A549 treated with ZK216348 at 1 μM for 4 hours (cell line): ENCODE measurements at places on chromosomes 16 and 17. TPM values are rescaled to one million over a fixed set of nuclear protein-coding genes. Genes with fewer than 3 reads are reported as not detected.

Gene PABPN1L
- not detected in 5 replicates for total RNA-seq

Gene TMEM95
- not detected in 5 replicates for total RNA-seq

Gene KRTAP3-1
- total RNA-seq, result not detected in 5 replicates

Gene SLC5A11
- 0.42 to 0.73 TPM (median 0.60 TPM) in 5 replicates for total RNA-seq

Gene NFAT5
- 3.8 to 8.3 TPM (median 6.8 TPM) in 5 replicates for total RNA-seq

Gene SOX8
- total RNA-seq, result 1.2 to 2.0 TPM (median 1.7 TPM) in 5 replicates

Gene PFN1
- 2,069 to 3,159 TPM (median 3,031 TPM) in 5 replicates for total RNA-seq

Gene PDPK1
- 22.0 to 25.6 TPM (median 22.4 TPM) in 5 replicates for total RNA-seq

Gene NACA2
- total RNA-seq, result not detected in 5 replicates

Gene GGA3
- 25.1 to 35.6 TPM (median 29.2 TPM) in 5 replicates for total RNA-seq

Gene PNMT
- 0.12 to 0.14 TPM in 2 of 5 replicates, not detected in the others for total RNA-seq

Gene CAVIN1
- total RNA-seq, result 367 to 513 TPM (median 475 TPM) in 5 replicates
